ENCODE measurements at places on chromosomes 12 and 14.

GRCh38 chr14:103372017-103372416 is 13.2 kb upstream of the MARK3 start:
- DNase-seq, result no peak

- DNase-seq, result no peak
These were observed 136.0 kb upstream of the KITLG start for GRCh38 chr12:88716240-88716639.

DNA sequence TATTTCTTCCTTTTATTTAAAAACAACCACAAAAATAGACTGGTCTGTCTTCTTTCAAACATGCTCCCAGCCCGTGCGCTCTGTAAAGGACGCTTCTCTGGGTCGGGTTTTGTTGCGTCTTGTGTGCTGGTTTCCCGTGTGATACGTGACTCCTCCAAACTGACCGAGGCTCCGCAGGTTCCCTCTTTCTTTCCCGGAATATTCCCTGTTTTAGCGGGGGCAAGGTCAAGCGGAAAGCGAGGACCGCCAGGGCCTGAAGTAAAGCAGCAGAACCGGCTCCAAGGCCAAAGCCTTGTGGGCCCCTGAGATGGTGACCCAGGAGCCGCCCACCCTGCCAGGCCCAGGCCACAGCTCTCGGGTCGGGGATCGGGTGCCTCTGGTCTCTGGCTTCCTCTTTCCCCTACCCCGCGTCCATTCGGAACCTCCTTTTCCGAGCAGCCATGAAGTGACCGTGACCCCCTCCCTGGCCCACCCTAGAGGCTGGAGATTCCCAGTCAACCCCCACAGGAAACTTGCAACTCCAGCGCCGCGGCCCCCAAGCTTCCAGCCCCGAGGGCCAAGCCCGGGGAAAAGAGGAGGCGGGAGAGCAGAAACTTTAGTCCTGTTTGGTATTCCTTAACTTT is 885 bp upstream of the HOXC10 start:
- DNase-seq, result no peak

- peak; percentile 71 for DNase-seq
These were observed 92.8 kb downstream of the SCN8A start for GRCh38 chr12:51683763-51684357.

- no peak for DNase-seq
These were observed 217.9 kb downstream of the PIK3C2G start for GRCh38 chr12:18479256-18479655.

DNA sequence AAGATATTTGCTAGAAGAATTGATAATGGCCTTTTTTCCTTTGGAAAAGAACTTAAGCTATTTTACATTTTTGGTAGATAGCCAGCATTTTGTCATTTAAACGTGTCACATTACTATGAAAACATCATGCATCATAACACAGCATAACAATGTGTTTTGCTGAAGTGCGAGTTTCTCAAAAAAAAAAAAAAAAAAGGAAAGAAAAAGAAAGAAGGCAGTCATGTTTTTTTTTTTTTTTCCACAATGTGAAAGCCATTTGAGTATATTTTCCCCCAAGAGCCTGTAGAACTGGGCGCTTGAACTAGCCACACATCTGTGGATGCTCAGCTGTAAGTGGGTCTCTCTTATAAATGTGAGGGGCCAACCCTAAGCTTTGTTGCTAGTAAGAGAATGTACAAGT is 300.1 kb downstream of the AKAP6 start:
- no peak for DNase-seq

- no peak for DNase-seq
These were observed 629.3 kb downstream of the DIO2 start for GRCh38 chr14:79581912-79582576.

DNA sequence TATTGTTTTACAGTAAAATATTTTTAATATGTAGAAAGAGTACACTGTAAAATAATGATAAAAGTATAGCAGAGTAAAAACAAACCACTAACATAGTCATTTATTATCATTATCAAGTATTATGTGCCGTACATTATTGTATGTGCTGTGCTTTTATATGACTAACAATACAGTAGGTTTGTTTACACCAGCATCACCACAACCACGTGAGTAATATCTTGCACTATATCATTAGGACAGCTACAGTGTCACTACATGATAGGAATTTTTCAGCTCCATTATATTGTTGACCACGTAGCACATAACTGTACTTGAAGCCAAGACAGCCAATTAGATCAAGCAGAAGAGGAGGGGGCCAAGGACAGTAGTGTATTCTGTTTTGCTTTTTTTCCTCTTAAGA is 415.4 kb downstream of the RAD51B start:
- no peak for DNase-seq

Measured in fibroblast of the conjunctiva (primary cell).